Gastroesophageal sphincter (tissue), 4 donors: ENCODE measurements at places on chromosomes 13 and 19. TPM values are rescaled to one million over a fixed set of nuclear protein-coding genes. Genes with fewer than 3 reads are reported as not detected.

The ZNF283 gene
- total RNA-seq, result 11.4 TPM

The DAND5 gene
- total RNA-seq, result not detected

The CYP2S1 gene
- total RNA-seq, result not detected

The S1PR4 gene
- 0.20 TPM for total RNA-seq

The WDR87 gene
- not detected for total RNA-seq

The PODNL1 gene
- 0.67 TPM for total RNA-seq

The TMEM205 gene
- total RNA-seq, result 262 TPM

The FLT1 gene
- 26.0 TPM for total RNA-seq

The SOHLH2 gene
- 0.19 TPM for total RNA-seq

The GARIN5A gene
- total RNA-seq, result 0.78 TPM
